COLO829 (cell line): ENCODE measurements at places on chromosomes 2 and 18.

DNA sequence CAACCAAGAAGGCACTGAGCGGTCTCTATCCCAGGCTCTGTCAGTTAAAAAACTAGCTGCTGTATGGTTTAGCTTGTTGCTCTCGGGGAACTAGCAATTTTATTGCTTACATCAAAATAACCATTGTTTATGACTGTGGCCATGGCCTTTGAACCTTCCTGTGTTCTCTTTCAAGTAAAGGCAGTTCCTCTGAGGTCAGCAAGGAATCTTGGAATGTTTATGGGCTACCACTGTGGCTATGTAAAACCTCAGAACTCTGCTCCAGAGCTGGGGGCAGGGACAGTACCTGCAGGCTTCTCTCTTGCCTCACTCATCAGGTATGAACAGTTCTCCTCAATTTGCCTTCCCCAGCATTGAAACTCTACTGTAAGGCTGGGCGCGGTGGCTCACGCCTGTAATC, 416.0 kb upstream of the NETO1 start:
- DNase-seq = no peak

DNA sequence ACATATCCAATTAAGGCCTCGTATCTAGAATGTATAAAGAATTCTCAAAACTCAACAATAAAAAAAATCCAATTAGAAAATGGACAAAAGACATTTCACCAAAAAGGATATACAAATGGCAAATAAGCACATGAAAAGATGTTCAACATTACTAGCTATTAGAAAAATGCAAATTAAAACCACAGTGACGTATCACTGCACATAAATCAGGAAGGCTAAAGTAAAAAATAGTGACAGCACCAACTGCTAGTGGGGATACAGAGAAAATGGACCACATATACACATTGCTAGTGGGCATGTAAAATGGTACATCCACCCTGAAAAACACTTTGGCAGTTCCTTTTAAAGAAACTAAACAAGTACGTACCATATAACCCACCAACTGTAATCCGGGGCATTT, 59.7 kb downstream of the SMAD4 start:
- no peak for DNase-seq

GRCh38 chr18:60981682-60982328, 351.4 kb upstream of the CDH20 start:
- DNase-seq = no peak

DNA sequence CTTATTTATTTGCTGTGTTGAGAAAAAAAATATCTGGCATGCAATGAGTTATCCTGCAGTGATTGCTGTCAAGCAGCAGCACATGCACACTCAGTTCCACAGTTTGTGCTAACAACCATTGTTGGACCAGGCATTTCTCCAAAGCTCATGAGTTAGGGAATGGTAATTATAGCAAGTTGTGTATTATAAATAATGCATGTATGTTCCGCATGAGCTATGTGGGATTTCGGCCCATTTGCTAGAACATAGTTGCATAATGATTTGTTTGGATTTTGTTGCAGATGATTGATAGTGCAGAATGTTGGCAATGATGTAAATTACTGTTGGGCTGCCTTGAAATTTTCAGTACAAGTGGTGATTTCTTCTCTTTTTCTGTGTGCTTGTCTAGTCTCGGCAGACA, 10.7 kb downstream of the KCNJ3 start:
- no peak for DNase-seq

DNA sequence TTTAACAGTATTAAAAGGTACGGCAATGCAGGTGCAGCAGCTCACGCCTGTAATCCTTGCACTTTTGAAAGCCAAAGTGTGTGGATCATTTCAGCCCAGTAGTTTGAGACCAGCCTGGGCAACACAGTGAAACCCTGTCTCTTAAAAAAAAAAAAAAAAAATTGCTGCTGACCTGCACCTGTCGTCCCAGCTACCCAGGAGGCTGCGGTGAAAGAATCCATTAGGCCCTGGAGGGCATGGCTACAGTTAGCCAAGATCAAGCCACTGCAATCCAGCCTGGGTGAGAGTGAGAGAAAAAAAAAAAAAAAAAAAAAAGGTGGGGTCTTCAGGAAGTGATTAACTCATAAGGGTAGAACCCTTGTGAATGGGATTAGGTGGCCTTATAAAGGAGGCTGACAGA, 12.8 kb downstream of the CUL3 start:
- DNase-seq = no peak

- DNase-seq = peak; percentile 21
Measured at GRCh38 chr2:55901322-55901721, 22.3 kb downstream of the EFEMP1 start.

DNA sequence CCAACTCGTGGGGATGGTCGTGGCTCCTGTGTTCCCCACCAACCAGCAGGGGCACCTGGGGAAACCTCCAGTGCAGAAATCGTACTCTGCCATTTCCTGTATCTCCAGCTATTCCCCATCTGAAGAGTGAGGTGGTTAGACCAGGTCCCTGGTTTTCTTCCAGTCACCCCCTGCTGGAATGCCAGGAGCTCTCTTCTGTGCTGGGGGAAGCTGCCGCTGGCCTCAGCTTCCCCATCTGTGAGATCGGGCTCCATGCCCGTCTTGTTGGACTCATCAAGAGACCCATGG, 119.7 kb downstream of the INHBB start:
- no peak for DNase-seq

- DNase-seq = no peak
Measured at GRCh38 chr18:76455003-76455676, 39.9 kb downstream of the ZNF516 start.

- no peak for DNase-seq
Measured at GRCh38 chr2:140679752-140680151, 1451.1 kb downstream of the LRP1B start.

DNA sequence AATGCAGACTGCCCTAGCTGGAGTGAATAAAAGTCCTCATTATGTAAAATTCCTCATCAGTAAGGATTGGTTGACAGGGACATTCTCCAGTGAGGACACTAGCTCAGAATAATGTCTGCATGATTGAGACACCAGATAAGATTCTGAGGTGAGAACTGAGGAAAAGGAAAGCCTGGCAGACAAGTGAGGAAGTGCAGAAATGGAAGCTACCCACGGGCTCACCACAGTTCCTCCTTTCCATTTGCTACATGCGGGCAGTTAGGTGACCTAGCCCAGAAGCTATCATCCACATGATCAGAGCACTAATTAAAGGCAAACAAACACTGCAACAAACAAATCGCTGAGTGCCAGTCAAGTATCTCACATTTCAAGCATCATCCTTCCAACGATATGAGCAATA, 27.7 kb downstream of the NETO1 start:
- DNase-seq = no peak

- DNase-seq = no peak
Measured at GRCh38 chr2:227378371-227378782, 729 bp downstream of the TM4SF20 start.

GRCh38 chr2:131058214-131058843, 34.9 kb downstream of the FAM168B start:
- DNase-seq = no peak

DNA sequence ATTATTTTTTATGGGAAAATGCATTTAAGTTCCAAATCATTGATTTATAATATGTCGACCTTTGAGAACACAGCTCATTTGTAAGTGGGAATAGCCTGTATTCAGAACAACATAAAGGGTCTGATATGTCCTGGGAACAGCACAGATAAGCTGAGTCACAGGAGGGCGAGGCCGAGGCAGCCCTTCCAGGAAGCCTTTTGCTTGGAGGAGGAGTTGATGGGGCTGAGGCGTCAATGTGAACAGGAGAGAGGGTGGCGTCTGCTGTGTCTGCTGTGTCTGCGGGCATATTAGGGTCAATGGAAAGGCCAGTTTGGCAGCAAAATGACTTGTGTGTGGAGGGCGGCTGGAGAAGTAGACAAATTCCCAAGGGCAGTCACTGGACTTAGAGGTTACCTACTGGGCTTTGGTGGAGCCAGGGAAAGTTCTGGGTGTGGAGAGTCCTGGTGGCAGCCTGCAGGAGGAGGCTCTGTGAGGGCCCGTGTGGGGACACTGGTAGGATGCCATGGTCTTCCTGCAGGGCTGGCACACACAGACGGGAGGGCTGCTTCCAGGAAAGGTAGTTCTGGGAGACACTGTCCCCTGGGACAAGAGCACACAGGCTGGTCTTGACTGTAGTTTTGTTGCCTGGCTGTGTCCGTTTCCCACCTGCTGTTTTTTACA, 128.1 kb downstream of the GLI2 start:
- peak; percentile 72 for DNase-seq

- no peak for DNase-seq
Measured at GRCh38 chr2:33620-34019, 12.7 kb downstream of the FAM110C start.

GRCh38 chr2:9970200-9971044, 18.9 kb downstream of the GRHL1 start:
- DNase-seq = no peak

DNA sequence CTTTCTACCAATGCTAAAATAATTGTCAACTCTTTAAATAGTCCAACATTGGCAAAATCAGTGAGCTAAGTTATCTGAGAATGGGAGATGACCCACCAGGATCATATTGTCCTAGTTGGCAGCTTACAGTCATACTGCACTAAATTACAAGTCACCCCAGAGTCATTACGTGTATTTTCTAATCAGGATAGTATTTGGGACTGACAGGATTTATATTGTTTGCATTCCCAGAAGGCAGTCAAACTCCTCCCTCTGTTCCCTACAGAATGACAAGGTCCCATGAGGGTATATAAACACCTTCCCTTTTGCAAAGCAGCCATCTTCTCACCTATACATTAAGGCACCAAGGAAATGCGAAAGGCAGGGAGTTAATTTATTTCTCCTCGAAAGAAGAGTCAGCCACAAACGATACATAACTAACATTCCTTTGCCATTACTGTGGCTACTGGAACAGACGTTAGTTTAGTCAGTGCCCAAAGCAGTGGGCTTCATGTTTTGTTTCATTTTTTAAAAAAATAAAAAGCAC, 125.3 kb downstream of the ANTXR1 start:
- peak; percentile 54 for DNase-seq

DNA sequence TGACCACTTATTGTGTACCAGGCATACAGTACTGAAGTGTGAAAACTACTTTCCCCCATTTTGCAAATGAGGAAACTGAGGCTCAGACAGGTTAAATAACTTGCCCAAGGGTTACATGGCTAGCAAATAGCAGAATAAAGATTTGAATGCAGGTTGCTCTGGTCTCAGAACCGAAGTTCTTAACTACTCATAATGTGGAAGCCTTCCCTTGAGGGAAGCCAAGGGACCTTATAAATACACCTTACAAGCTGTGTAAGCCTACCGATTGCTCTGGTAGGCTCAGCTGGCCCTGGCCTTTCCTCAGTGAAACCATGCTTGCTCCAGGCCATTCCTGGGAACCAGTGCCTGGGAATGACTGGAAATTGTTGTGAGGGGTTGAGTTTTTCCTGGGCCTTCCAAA, 114.6 kb upstream of the CDCA7 start:
- no peak for DNase-seq

DNA sequence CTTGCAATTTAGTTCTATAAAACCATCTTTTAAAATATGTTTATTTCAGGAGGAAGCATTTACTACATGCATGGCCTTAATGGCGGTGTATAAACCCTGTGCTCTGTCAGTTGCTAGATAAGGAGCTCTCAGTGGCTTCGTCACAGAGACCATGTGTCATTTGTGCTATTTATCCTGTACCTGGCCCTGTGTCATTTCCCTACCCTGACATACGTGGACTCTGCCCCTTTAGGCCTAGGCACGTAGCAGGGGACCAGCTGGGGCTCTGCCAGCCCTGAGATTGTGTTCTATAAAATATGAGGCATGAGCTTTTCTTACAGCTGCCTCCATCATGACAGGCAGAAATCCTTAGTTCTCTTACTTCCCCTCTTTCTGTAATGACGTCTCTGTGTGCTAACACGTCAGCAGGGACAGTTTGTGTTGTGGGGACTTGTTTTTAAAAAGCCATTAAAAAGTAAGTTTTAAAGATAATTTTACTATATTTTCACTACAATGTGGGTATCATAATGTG, 88.0 kb downstream of the ITGB1BP1 start:
- DNase-seq = no peak

DNA sequence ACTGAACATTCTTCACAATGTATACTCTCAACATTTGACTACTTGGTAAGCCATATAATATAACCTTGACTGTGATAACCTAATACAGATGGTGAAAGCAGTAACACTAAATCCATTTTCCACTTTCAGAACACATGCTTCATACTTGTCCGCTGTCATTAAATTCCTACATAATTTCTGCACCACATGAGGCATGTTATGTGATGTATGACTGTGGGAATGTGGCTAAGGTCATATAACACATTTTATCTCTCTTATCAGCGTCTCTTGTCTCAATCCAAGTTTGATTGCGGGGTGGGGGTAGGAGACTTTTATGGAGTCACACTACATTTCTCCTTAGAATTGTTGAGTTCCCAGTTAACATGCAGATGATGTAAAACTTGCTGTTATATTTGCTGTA, 110.9 kb downstream of the MTCL1 start:
- DNase-seq = no peak

- DNase-seq = no peak
Measured at GRCh38 chr2:20221555-20221973, 3.4 kb downstream of the SDC1 start.

- DNase-seq = no peak
Measured at GRCh38 chr2:45301307-45302277, 292.3 kb upstream of the SIX2 start.

- no peak for DNase-seq
Measured at GRCh38 chr2:239609607-239610310, 208.9 kb upstream of the HDAC4 start.

- peak; percentile 23 for DNase-seq
Measured at GRCh38 chr2:6412533-6413091, 453.1 kb downstream of the CMPK2 start.

- DNase-seq = no peak
Measured at GRCh38 chr18:31410716-31411483, 34.3 kb downstream of the DSG4 start.

DNA sequence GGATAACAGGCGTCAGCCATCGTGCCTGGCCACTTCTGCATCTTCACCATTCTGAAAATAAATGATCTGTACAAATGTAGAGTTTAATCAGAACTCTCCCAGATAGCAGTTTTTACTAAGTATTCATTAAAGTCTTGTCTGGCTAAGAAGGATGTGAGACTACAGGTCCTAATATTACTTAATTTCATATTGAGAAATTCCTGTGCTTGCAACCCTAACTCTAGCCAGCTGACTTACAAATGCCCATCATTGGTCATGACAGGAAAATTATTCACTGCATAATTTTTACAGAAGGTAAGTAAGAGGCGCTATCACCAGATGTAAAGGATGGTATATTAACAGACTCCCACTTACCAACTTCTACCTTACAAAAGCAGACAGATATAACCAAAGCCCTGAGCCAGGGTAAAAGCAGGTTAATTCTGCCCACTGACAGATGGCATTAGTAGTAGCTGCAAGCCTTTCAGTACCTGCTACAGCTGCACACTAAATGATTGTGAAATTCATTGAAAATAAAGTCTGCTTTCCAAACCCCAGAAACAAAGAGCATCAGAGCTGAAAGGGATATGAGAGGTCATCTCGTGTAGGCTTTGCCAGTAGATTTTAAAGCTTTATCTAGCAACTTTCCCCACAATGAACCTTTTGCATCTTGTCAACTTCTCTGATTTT, 271.3 kb upstream of the STON1 start:
- DNase-seq = no peak

- no peak for DNase-seq
Measured at GRCh38 chr2:191916826-191917225, 69.9 kb upstream of the CAVIN2 start.

- DNase-seq = peak; percentile 75
Measured at GRCh38 chr2:10832203-10832936, 19.8 kb upstream of the PDIA6 start.

- no peak for DNase-seq
Measured at GRCh38 chr2:174570318-174570958, 27.2 kb downstream of the WIPF1 start.
